ENCODE measurements at places on chromosomes 3 and 15.

DNA sequence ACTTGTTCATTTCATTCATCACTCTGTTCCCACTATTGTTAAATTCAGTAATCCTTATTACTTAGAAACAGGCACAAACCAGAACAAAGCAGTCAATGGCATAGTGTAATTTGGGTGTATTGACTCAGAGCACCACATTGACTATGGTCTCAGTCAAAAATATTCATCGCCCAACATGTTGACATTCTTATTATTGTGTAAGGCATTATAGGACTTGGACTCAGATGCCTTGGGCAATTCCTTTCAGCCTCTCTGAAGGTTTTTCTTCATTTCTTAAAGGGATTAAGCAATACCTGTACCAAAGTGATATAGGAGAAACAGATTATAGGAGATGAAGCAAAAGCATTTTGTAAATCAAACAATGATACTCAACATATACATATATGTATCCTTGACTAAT is 114.7 kb upstream of the BHLHE40 start:
- no peak for DNase-seq

- no peak for DNase-seq
These were observed 4.3 kb downstream of the CD276 start for GRCh38 chr15:73688455-73688854.

- no peak for DNase-seq
These were observed 75.4 kb downstream of the PLCL2 start for GRCh38 chr3:16960125-16960524.

DNA sequence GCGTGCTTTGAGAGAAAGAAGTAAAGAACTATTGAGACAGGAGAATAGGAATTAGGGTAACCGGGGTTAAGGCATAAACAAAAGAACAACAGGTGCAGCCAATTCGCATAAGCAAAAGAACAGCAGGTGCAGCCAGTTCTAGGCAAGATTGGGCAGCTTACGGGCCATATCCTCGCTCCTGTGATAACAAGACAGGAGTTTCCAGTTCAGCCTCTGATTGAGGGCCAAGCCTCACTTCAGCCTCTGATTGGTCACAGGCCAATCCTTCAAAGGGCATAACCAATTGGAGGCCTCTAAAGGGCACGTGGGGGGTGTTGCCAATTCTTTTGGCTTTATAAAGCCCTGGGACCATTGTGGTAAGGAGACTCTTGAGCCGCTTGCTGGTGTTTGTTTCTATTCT is 143.5 kb downstream of the GADL1 start:
- no peak for DNase-seq

DNA sequence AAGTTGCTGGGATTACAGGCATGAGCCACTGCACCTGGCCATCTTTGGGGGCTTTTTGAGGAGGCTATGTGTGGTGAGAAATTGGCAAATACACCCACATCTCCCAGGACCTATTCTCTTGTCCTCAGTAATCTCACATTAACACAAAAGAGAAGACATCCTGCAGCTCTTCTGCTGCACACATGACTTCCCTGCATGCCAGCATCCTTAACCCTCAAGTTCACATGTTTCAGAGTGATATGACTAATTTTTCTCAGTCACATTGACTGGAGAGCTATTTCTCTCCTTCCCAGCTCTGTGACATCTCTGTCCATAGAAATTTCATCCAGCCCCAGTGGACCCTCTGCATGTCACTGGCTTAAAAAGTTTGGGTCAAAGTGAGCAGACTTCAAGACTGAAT is 1.9 kb upstream of the SKIC8 start:
- no peak for DNase-seq

DNA sequence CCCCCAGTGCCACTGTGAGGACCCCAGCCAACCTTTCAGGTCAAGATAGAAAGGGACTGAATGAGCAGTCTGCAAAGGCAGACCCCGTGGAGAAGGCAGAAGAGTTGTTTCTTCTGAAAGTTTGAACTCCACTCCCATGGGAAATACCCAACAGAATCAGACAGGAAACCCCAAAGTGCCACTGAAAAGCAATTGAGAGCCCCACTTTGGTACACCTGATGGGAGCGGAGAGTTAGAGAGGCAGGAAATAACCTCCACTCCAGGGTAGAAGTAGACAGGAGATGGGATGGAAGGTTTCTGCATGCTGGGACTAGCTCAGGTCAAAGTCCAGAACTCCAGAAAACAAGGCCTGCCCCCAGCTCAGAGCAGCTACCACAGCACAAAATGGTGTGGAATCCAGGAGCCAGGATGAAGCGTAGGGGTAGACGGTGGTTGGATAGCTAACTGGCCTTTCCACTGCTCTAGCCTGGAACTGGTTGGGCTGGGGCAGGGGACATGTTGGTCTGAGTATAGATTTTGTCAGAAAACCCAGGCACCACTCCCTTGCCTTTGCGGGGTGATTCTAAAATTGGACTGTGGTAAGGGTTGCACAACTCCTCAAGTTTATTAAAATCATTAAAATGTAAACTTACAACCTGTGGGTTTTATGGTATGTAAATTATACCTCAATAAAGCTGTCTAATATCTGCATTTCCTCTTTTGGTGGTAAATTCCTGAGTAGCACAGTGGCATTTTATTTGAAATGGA is 1.9 kb upstream of the RAB43 start:
- DNase-seq, result no peak

DNA sequence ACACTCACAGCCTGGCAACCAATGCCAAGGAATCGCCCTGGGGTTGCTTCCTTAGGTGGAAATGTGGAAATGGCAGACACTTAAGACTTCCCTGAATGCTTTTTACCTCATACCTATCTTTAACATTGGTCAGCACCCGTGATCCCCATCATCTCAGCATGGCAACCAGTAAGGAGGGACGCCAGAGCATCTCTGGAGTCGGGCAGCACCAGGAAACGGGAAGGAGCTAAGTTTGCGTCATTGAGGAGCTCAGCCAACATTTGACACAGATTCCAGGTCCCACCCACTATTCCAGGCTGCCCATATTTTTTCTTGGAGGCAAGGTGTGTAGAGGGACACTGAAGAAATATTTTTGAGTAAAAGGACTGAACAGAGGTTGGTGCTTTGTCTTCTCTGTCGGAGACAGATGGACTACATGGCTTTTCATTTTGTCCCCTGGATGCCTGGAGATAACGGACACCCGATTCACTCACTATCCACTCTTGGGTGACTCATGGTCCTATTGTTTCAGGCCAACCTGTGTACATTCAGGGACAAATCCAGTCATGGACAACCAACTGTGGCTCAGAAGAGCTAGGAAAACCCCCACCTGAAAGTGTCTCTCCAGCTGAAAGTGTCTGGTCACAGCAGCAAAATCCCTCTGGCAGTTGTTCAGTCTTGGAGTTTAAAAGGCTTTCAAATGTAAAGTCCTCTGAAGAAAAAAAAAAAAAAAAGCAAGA is 70.4 kb upstream of the OXTR start:
- no peak for DNase-seq

DNA sequence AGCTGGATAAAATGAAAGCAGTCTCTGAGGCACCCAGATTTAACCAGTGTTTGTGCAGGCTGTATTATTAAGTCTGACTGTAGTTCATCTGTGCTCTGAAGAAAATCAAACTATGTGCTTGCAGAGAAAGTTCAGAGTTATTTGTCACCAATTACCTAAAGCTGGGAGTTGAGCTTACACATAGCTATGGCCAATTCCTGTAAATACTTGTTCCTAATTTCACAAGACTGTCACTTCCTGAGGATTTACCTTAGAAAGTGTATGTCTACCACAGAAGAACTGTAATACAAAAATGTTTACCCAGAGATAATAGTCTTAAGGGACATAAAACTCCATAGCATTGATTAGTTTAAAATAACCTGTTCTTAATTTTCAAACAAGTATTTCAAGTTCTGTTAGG is 628.4 kb upstream of the TGFBR2 start:
- DNase-seq, result no peak

DNA sequence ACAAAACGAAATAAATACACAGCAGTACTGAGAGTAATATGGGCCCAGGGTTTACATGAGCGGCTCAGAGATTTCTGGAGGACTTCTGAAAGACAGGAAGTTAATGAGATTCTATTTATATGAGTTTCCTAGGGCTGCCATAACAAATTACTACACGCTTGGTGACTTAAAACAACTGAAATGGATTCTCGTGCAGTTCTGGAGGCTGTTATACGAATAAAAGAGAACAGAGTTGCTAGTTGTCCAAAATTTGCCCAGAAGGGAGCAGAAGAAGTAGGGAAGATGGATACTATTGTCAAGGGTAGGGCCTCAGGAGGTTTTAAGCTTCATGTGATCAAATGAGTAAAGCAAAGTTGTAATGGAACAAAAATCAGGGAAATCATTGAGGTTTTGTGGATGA is 173.1 kb upstream of the LYSMD4 start:
- no peak for DNase-seq

DNA sequence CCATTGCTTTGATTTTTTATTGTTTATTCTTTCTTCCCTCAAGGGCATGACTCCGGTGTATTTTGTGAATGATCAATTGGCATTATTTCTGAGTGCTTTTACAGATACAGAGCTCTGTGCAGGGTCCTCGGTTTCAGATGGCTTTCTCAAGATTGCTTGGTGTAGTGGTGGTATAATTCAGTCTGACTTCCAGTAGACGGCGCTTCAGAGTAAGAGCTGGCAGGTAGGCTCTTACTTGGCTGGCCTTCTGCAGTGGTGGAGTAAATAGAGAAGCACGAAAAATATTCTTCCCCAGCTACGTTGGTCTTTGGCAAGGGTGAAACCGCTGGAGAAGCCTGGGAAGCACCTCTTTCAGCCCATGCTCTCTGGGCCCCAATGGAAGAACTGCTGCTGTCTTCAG is 723.0 kb upstream of the BCHE start:
- no peak for DNase-seq

DNA sequence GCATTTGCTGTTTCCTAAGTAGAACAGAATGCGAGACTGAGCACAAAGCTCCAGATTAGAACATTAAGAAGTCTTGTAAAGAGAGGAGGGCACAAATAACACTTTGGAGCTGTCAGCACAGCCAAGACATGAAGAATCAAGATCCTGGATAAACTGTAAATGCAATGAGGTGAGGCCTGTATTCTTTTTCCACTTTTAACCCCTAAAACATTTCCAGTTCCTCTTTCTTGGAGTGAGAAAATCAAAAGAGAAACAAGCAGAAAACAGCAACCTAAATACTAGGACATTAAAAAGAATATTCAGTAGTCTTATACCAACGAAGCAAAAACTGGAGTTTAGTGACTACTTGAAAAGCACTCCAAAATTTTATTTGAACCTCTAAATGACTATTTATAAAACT is 204.3 kb downstream of the ZBTB20 start:
- DNase-seq, result no peak

DNA sequence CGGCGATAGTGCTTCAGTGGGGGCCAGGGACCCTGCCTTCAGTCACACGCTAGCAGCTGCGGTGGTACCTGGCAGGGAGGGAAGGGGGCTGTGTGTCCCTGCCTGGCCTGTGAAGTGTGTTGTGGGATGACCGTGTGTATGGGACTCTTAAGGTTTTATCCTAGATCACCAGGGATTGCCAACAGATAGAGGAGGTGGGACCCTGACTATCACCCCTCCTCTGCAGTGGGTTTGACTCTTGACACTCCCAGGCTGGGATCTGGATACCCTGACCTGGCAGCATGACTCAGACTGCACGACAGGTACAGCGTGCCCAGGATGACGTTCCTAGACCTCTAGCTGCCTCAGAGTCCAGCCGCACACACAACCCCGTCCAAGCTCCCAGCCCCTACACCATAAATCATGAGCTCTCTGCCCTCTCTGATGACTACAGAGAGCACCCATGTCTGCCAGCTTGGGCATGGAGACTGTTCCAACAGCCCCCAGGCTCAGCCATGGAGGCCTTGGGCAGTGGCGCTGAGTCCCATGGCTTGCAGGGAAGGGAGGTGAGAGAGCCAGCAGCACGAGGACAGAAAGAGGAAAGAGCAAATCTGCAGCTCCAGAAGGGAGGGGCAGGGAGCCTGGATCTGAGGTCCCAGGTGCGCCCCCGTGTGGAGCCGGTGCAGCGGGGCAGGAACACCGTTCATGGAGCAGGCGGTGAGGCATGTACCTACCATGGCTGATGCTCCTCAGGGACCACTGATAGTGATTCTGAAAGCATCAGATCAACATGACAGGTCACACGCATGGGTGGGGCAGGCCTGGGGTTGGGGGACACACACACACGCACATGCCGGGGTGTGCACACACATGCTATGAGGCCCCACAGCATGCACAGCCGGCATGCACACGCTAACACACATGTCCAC is 71.0 kb downstream of the ADAMTS7 start:
- no peak for DNase-seq

DNA sequence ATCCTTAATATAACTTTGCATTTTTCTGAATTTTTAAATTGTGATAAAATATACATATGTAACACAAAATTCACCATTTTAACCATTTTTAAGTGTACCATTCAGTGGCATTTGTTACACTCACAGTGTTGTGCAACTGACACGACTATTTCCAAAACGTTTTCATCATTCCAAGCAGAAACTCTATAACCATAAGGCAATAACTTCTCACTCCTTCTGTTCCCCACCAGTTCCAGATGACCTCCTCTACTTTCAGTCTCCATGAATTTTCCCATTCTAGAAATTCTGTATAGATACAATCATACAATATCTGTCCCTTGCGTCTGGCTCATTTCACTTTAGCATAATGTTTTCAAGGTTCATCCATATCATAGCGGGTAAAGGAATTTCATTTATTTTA is 223.5 kb upstream of the TTC14 start:
- DNase-seq, result no peak

GRCh38 chr15:44909423-44909822 is 47.1 kb upstream of the TERB2 start:
- DNase-seq, result no peak

DNA sequence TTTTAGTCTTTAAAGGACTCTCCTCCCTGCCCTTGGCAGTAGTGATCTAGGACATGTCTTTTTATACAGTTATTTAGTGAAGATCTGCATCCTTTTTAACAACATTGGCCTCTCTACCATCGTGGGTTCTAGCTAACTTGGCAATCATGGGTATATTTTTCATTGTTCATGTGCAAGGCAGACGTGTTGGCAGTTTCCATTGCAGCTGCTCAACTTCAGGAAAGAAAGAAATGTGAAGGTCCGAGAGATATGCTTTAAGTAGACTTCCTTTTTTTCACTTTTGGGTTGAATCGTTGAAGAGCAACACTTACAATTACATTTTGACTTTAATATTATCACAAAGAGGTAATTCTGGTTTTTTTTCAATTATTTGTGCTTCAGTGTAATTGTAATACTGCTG is 172.6 kb downstream of the SATB1 start:
- DNase-seq, result no peak

GRCh38 chr15:62760538-62760937 is 282.0 kb upstream of the TPM1 start:
- no peak for DNase-seq

GRCh38 chr3:44927371-44927770 is 48.6 kb downstream of the ZDHHC3 start:
- DNase-seq, result no peak

GRCh38 chr3:129348734-129349133 is 70.1 kb downstream of the HMCES start:
- DNase-seq, result no peak

- DNase-seq, result no peak
These were observed 17.1 kb downstream of the ADCY5 start for GRCh38 chr3:123431658-123432324.

All from T1000 (cell line).